NCI-H524 treated with DMSO at 0.1 percent for 48 hours (cell line): ENCODE measurements at places on chromosomes 2 and 18.

- no peak for DNase-seq
Observed at GRCh38 chr2:66849153-66849755, 414.3 kb downstream of the MEIS1 start.

DNA sequence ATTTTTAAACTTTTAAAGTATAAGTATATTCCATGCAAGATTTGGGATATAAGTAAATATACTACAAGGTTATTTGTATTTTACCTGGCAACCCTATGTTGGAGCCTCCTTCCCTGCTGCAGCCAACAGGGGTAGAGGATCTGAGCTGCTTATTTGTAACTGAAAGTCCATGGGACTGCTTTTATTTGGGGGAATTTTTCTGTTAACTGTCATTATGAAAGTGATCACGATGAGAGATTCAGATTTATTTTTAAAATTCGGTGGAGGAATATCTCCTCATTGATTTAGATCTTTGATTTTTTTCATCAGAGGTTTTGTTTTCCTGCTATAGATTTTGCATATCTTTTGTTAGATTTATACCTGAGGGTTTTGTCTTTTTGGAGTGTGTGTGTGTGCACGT, 215.9 kb downstream of the PRKCE start:
- DNase-seq, result no peak

GRCh38 chr2:199485732-199486335, 28.1 kb upstream of the SATB2 start:
- peak; percentile 10 for DNase-seq

- no peak for DNase-seq
Observed at GRCh38 chr2:38045811-38046210, 30.1 kb downstream of the CYP1B1 start.
